Testis (tissue), 5 donors: ENCODE measurements at places on chromosomes 5 and 9. TPM values are rescaled to one million over a fixed set of nuclear protein-coding genes. Genes with fewer than 3 reads are reported as not detected.

DNA sequence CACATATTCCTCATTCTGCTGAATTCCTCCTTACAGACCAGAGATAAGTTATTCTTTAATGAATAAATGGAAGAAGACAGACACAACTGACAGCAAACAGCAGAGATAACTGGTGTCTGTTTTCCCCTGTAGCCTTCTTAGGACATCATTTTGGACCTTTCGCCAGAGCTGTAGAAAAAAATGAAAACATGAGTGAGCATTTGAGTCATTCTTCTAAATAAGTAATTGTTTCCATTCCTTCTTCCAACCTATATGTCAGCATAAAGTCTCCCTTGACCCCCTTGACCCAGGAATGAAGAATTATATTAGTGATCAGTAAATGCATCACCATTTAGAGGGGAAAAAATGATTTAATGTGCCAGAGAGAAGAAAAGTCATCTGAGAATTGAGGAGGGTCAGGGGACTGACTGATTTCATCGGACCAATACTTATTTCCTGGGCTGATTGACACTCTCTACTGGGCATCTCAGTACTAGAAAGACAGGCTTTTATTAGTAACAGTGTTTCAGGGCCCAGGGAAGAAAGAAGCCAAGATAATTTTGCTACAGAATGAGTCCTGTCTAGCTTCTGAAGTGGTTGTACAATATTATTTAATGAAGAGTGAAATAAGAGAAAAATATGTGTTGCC is 597.0 kb downstream of the PSAT1 start:
- no peak overlapping the region for H3K27ac ChIP-seq
- H3K4me3 ChIP-seq: no peak overlapping the region
- H3K36me3 ChIP-seq: no peaks in the 10 kb centered on the region
- H3K4me1 ChIP-seq: no peaks in the 10 kb centered on the region
- no peaks in the 10 kb centered on the region for H3K27me3 ChIP-seq
- no peak for DNase-seq

Gene PCDHA10
- 4.4 TPM for total RNA-seq

Gene LSM11
- 9.8 TPM for total RNA-seq

Gene KLHL9
- 17.4 TPM for total RNA-seq

DNA sequence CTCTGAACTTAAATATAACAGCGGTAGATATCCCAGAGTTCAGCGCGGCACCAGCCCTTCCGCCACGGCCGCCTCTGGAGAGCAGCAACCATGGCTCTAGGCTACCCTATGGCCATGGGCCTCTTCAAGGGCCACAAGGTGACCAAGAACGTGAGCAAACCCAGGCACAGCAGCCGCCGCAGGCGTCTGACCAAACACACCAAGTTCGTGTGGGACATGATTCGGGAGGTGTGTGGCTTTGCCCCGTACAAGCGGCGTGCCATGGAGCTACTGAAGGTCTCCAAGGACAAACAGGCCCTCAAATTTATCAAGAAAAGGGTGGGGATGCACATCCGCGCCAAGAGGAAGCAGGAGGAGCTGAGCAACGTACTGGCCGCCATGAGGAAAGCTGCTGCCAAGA is 229.0 kb downstream of the ACTL7B start:
- no peaks in the 10 kb centered on the region for H3K27me3 ChIP-seq
- H3K4me3 ChIP-seq: peak overlapping the region; percentile 13
- no peaks in the 10 kb centered on the region for H3K4me1 ChIP-seq
- H3K36me3 ChIP-seq: no peaks in the 10 kb centered on the region
- DNase-seq: peak; percentile 43

Gene SOX30
- 47.7 TPM for total RNA-seq

Gene FAM153A
- 128 TPM for total RNA-seq

- no peak overlapping the region for H3K4me3 ChIP-seq
- peak overlapping the region; percentile 58 for H3K27ac ChIP-seq
- peak; percentile 90 for DNase-seq
Observed at GRCh38 chr9:123642291-123643278, 286.6 kb downstream of the CRB2 start.

Gene IER5L
- 25.4 TPM for total RNA-seq

DNA sequence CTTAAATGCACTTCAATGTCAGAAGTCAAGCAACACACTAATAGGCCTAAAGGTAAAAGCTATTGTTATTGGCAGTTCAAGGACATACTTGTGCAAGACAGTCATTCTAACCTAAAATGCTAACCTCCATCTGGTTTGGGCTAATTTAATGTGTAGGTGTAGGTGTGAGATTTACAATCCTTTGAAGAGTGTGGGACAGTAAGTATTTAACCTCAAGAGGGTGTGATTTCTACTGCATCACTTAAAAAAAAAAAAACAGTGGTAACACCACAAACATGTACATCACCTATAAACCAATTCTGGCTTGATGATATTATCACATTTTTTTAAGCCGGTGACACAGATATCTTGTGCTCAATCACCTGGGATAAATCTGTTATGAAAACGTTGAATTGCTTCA is 127.5 kb upstream of the MEF2C start:
- no peaks in the 10 kb centered on the region for H3K36me3 ChIP-seq
- H3K27ac ChIP-seq: no peak overlapping the region
- H3K27me3 ChIP-seq: no peaks in the 10 kb centered on the region
- no peak for DNase-seq

GRCh38 chr9:87406543-87407166 is 91.0 kb upstream of the DAPK1 start:
- H3K36me3 ChIP-seq: no peaks in the 10 kb centered on the region
- no peak for DNase-seq
- no peaks in the 10 kb centered on the region for H3K27me3 ChIP-seq
- no peaks in the 10 kb centered on the region for H3K4me1 ChIP-seq

Gene SLIT3
- total RNA-seq: 7.8 TPM

Gene NAIP
- 45.9 TPM for total RNA-seq

Gene MPDZ
- 42.8 TPM for total RNA-seq

GRCh38 chr5:44332285-44332971 is 56.8 kb downstream of the FGF10 start:
- H3K27me3 ChIP-seq: no peaks in the 10 kb centered on the region
- no peaks in the 10 kb centered on the region for H3K4me1 ChIP-seq
- H3K27ac ChIP-seq: no peak overlapping the region
- no peak overlapping the region for H3K4me3 ChIP-seq
- H3K36me3 ChIP-seq: no peaks in the 10 kb centered on the region

DNA sequence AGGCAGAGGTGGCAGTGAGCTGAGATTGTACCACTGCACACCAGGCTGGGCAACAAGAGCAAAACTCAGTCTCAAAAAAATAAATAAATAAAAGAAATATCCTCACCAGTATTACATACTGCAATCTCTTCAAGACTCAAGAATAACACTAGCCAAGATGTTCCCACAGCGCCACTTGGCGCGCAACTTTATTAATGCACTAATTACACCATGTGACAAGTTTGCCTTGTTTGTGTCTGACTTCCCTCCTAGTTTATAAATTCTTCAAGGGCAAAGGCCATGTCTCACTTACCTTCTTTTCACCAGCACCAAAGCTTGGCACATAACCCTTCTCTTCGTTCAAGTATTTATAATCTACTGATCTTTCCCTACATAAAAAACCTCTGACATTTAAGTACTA is 4.8 kb downstream of the SKP1 start:
- DNase-seq: no peak
- no peak overlapping the region for H3K4me3 ChIP-seq
- peaks cover 15% of the 10 kb centered on the region for H3K4me1 ChIP-seq
- H3K27ac ChIP-seq: no peak overlapping the region
- no peaks in the 10 kb centered on the region for H3K27me3 ChIP-seq

- no peaks in the 10 kb centered on the region for H3K4me1 ChIP-seq
- no peak overlapping the region for H3K27ac ChIP-seq
Observed at GRCh38 chr5:5615569-5615968, 193.1 kb downstream of the ICE1 start.

GRCh38 chr9:113570749-113571711 is 107.5 kb downstream of the RGS3 start:
- H3K36me3 ChIP-seq: no peaks in the 10 kb centered on the region
- no peak overlapping the region for H3K27ac ChIP-seq
- peaks cover 34% of the 10 kb centered on the region for H3K4me1 ChIP-seq
- H3K4me3 ChIP-seq: no peak overlapping the region
- peak; percentile 10 for DNase-seq

Gene CDH18
- 10.7 TPM for total RNA-seq

Gene CSF2
- not detected for total RNA-seq

DNA sequence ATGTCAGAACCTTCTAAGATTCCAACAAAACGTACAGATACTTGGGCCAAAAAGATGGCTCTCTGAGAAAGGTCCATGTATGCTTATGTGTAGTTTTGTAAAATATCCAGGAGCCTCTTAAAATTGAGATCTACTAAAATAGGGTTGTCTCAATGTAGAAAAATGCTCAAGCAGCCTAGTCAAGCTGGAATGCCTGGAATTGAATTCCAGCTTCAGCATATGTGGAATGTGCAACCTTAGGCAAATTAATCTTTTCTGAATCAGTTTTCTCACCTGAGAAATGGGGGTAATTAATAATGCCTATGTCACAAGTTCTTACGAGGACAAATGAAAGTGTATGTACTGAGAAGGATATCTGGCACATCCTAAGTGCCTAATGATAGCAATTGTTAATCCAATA is 662.4 kb downstream of the DTWD2 start:
- H3K4me1 ChIP-seq: no peaks in the 10 kb centered on the region
- H3K27me3 ChIP-seq: no peaks in the 10 kb centered on the region
- no peak overlapping the region for H3K27ac ChIP-seq
- H3K36me3 ChIP-seq: no peaks in the 10 kb centered on the region

Gene LCN15
- not detected for total RNA-seq
